Fibroblast of villous mesenchyme (primary cell): ENCODE measurements at places on chromosomes 12 and 14. TPM values are rescaled to one million over a fixed set of nuclear protein-coding genes. Genes with fewer than 3 reads are reported as not detected.

- no peak for DNase-seq
Observed at GRCh38 chr14:91473046-91473445, 37.1 kb downstream of the PPP4R3A start.

DNA sequence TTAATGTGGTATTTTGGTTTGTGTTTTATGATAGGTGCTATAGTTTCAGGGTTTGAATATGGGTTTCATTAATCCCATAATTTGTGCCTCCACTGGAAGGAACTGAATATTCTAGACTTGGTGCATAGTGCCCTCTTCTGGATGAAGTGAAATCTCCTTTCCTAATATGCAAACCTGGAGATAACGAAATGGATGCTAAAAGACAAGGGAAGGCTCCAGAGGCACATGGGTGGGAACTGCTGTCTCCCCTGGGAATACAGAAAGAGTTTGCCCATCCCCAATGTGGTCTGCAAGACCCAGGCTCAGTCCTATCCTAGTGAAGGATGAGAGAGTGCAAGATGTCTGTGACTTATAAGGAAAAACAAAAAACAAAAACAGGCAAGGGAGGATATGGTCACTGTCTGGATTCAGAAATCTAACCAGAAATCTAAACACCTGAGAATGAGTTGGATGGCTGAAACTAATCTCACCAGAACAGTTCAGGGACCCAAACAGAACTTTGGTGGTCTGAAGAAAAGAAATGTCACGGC, 142.3 kb upstream of the TMPO start:
- DNase-seq, result peak; percentile 50

NKX2-1 gene
- total RNA-seq, result not detected in 2 replicates

KRT8 gene
- total RNA-seq, result 57.0 and 74.7 TPM in 2 replicates

DNA sequence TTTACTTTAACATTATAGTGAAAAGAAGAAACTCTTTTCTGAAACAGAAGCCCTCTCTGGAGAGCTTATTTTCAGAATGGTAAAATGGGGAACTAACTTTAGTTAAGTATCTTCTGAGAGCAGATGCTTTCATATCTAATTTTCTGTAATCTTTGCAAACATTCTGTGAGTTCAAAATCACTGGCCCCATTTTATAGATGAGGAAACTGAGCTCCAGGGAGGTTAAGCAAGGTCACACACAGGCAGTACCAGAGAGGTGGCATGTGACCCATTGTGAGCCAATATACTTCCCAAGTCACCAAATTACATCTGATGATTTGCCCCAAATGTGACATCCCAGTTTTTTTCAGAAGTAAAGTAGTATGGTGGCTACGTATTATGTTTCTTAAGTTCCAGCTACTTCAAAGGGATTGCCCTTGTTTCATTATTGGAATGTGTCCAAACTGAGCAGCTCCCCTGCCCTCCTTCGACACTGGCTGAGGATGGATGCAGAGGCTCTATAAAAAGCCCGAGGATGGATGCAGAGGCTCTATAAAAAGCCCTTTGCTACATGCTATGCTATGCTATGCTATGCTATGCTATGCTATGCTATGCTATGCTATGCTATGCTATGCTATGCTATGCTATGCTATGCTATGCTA, 36.2 kb upstream of the NUDT4 start:
- no peak for DNase-seq

DNA sequence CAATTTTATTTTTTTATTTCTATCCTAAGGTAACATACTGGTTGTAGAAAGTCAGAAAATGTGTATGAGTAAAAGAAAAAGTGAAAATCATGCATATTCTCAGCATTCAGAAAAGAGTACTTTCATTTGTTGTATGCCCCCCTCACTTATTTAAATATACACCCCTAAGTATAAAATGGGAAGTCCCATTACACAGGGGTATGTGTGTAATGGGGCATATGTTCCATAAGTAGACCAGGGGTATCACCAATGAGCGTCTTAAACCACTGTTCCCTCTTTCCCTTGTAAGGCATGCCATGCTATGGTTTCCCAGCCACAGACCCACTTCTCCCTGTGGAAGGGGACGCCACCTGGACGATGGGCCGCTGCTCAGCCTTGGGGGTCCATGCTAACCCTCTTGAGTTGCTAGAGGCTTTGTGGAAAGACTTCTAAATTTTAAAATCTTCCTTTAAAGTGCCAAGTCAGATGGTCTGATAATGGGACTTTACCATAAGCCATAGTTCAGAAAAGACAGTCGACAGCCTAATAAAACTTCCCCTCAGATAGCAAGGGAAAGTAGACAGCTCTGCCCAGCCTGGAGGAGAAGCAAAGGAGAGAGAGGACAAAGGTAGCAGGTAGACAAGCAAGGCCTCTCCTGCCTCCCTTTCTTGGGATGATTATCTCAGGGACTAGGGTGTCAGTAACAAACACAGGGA, 118.2 kb downstream of the ZFP36L1 start:
- DNase-seq, result no peak

DNA sequence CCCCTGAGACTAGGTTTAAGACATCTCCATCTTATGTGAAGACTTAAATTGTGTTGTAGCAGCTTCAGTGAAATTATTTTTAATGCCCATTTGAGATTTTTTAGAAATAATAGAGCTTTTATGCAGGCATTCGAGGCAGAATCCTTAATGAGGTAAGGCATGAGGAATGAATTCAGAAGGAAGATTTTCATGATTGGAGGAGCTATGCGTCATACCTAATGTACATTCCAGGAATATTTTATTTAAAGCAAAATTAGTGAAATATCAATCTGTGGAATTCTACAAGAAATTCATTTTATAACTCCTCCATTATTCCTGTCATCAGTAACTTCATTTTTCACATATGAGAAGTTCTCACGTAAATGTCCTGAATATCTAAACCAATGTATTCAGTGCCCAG, 36.0 kb upstream of the GARIN6 start:
- DNase-seq, result no peak
